Activated T-helper 2 cell treated with anti-CD3 and anti-CD28 coated beads, Interferon-gamma antibody, Interleukin-2, Interleukin-4, amounts not matched to agents 10 μg/mL and 5 μg/mL and 100 μg/mL, durations not matched to agents 14 hours and 24 hours and 36 hours (primary cell): ENCODE measurements at places on chromosomes 3 and 15.

GRCh38 chr3:148903022-148903442, 37.9 kb downstream of the CPA3 start:
- H3K4me3 ChIP-seq, result no peak overlapping the region
- no peaks in the 10 kb centered on the region for H3K4me1 ChIP-seq
- DNase-seq, result no peak
- no peak overlapping the region for H3K27ac ChIP-seq

DNA sequence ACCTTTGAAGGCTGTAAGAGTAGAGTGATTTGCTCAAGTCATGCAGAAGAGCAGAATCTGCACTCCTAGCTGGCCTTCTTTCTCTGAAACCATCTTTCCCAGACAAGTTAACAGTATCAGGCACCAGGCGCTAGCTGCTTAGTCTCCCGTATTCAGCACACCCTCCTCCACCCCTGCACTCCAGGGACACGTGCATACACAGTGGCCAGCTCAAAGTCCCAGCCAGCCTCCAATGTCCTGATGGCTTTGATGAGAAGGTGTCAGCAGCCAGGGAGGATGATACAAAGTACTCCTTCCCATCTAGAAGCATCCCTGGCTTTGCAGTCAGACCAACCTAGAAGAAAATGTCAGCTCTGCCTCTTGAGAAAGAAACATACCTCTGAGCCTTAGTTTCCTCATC, 177.8 kb downstream of the ADAMTS17 start:
- H3K27ac ChIP-seq, result no peak overlapping the region
- H3K27me3 ChIP-seq, result no peaks in the 10 kb centered on the region
- no peaks in the 10 kb centered on the region for H3K36me3 ChIP-seq
- DNase-seq, result no peak
- H3K4me3 ChIP-seq, result no peak overlapping the region
- H3K4me1 ChIP-seq, result no peaks in the 10 kb centered on the region

DNA sequence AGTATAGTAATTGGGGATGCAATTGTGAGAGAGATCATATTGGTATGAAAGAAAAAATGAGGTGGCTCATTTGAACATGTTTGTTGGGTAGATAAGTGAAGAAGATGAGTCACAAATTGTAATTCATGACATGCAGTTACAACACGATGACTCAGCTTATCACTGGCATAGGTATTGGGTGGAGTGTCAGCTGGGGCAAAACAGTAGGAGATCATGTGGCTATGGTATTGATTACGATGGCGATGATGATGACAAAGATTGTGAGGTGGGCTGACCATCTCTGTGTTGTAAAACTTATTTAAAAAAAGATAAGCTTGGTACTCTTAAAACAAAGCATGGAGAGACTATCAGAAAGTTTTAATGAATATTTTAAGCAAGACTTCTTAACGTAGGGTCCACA, 11.6 kb upstream of the DPH6 start:
- H3K4me3 ChIP-seq, result no peak overlapping the region
- H3K27me3 ChIP-seq, result no peaks in the 10 kb centered on the region
- H3K27ac ChIP-seq, result no peak overlapping the region
- no peak for DNase-seq
- no peaks in the 10 kb centered on the region for H3K4me1 ChIP-seq

DNA sequence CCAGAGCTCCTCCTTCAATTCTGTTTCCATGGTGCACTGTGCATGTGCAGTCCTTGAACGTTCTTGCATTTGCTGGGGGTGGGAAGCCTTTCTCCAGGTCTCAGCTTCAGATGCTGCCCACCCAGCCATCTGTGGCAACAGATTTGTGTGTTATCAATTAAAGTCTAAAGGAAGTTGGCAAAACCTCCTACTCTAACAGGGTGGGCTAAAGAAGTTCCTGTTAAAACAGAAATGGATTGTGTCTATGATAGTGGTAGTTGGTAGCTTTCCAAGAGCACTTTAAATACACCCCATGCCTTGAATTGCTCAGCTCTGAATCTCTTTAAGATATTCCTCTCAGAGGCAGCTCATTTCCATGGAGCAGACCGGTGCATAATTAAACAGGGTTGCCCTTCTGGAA, 488.0 kb upstream of the SUCLG2 start:
- H3K27ac ChIP-seq, result no peak overlapping the region
- H3K27me3 ChIP-seq, result no peaks in the 10 kb centered on the region
- DNase-seq, result no peak
- H3K4me3 ChIP-seq, result no peak overlapping the region

DNA sequence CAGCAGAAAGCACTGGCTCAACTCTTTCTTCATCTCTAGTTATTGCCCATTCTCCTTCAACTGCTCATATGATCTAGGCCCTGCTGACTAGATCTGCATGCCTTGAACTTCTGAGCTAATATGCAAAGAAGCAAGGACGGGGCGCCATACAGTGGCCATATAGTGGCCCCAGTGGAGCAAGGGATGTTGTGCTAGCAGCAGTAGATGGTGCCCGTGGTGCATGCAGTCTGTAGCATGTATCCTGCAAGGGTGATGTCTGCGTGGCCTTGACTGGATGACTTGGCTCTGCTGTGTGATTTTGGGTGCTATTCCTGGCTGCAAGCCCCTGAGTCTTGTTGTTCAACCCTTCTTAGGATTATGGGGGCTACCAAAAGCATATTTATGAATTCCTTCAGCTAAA, 12.2 kb upstream of the NMD3 start:
- no peak overlapping the region for H3K4me3 ChIP-seq
- H3K4me1 ChIP-seq, result no peaks in the 10 kb centered on the region
- peaks cover 5% of the 10 kb centered on the region for H3K27me3 ChIP-seq
- no peak for DNase-seq

DNA sequence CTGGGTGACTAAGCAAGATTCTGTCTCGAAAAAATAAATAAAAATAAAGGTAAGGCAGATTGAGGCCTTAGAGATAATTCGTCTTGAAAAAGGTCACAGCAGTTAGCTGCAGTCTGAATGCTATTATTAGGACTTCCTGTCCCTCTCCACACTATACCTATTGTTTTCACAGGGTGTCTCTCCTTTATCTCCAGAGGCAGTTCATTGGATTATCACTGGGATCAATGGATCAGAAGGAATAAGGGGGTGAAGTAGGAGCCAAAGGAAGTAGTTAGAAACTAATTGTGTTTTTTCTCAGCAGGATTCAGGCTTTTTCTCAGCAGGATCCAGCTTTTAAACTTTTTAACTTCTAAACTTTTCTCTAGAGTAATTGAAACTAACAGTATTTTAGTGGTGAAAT, 326.9 kb downstream of the IL5RA start:
- no peak for DNase-seq
- no peak overlapping the region for H3K4me3 ChIP-seq
- no peaks in the 10 kb centered on the region for H3K36me3 ChIP-seq

- no peaks in the 10 kb centered on the region for H3K36me3 ChIP-seq
- no peaks in the 10 kb centered on the region for H3K27me3 ChIP-seq
- H3K27ac ChIP-seq, result no peak overlapping the region
- no peaks in the 10 kb centered on the region for H3K4me1 ChIP-seq
- no peak overlapping the region for H3K4me3 ChIP-seq
Observed at GRCh38 chr3:114519415-114519814, 225.6 kb downstream of the TIGIT start.

GRCh38 chr3:37559461-37559860, 302.2 kb upstream of the CTDSPL start:
- H3K27ac ChIP-seq, result no peak overlapping the region
- no peak for DNase-seq
- no peaks in the 10 kb centered on the region for H3K4me1 ChIP-seq
- no peaks in the 10 kb centered on the region for H3K27me3 ChIP-seq
- no peaks in the 10 kb centered on the region for H3K36me3 ChIP-seq

DNA sequence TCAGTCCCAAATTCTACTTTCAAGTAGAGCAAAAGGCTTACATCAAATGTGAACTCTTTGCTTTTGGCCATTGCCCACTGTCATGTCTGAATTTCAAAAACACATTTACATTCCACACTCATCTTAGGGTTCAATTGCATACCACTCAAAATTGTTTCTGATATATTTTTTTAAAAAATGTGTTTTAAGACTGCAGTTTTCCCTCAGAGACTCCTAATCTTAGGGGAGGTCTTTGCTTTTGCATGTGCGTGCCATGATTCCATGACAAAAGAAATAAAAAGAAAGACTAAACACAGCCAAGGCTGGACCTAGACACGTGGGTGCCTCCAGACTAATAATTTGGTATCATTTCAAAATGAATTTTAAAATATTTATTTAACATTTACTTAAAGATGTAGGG, 396.8 kb upstream of the RASGRP1 start:
- H3K4me3 ChIP-seq, result no peak overlapping the region
- H3K27me3 ChIP-seq, result peaks cover 9% of the 10 kb centered on the region
- H3K27ac ChIP-seq, result no peak overlapping the region
- no peaks in the 10 kb centered on the region for H3K4me1 ChIP-seq
- no peaks in the 10 kb centered on the region for H3K36me3 ChIP-seq
